ENCODE measurements at places on chromosomes 11 and 22.

- DNase-seq, result no peak
Measured at GRCh38 chr11:34446386-34446785, 7.7 kb downstream of the CAT start.

- DNase-seq, result no peak
Measured at GRCh38 chr22:35886309-35886708, 142.3 kb downstream of the RBFOX2 start.

GRCh38 chr11:122105044-122105758 is 10.8 kb downstream of the BLID start:
- peak; percentile 32 for DNase-seq

DNA sequence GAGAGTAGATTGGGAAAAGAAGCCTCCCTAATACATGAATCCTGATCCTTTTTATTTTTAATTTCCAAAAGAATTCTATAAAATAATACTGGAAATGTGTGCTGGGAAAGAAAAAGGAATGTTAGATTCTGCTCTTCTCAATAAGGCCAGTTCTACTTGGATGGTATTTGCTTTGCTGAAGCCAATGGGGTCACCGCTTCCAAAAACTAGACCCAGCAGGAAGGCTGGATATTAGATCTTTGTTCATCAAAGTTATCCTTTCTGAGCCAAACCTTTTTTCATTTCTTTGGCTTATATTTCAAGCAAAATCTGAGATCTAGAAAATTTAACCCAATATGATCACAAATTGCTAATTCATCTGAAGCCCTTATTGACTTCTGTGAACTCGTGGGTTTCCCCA is 41.4 kb downstream of the SCUBE2 start:
- no peak for DNase-seq

DNA sequence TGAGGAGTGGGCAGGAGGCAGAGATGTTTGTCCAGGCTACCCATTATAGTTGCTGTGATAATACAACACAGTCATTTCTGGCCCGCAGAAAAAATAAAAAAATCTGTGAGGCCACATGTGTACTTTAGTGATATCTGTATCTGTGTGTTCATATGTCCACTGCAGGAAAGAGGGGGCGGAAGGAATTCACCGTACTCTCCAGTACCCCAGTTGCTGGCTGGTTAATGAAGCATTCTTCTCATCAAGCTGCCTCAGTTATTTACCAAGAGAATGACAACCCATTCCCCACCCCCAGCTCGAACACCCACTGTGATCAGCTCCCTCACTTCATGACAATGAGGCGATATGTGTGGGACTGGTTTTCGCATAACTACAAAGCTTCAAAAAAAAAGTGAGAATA is 309.3 kb downstream of the SOX6 start:
- no peak for DNase-seq

- DNase-seq, result no peak
Measured at GRCh38 chr11:120203626-120204025, 7.2 kb upstream of the OAF start.

DNA sequence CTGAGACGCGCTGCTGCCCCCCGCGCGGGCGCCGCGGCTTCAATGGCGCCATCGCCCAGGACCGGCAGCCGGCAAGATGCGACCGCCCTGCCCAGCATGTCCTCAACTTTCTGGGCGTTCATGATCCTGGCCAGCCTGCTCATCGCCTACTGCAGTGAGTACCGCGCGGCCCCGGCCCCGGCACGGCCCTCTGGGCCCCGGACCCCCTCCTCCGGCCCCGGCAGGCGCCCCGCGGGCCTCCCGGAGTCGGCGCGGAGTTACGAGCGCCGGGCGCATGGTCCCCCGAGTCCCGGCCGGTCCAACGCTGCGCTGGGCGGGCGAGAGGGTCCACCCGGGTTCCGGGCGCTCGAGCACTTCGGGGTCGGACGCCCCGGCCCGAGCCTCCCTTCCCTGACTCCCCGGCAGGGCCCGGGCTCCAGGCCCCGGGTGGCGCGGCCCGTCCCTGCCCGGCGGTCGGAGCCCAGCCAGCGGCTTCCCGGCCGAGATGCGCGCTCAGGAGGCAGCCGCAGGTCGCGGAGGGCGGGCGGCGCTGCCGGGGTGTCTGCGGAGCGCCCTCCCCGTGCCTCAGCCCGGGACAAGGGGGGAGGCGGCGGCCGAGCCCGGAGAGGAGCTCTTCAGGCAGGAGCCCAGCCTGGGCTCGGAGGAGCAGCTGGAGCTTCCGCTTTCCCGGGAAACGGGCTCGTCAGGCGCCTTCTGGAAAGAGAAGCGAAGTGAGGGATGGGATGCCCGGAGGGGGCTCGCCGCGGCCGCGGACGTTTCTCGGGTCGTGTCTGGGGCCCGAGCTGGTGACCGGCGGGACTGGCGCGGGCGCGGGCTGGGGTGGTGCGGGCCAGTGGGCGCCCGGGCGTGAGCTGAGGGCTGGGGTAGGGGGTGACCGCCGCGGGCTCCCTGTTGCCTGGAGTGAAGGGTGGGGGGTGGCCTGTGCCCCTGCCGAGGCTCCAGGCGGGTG is 1337.8 kb downstream of the BRD1 start:
- DNase-seq, result no peak

- no peak for DNase-seq
Measured at GRCh38 chr11:79087238-79087960, 353.4 kb downstream of the TENM4 start.

- DNase-seq, result no peak
Measured at GRCh38 chr22:40250608-40251007, 72.9 kb downstream of the TNRC6B start.

- no peak for DNase-seq
Measured at GRCh38 chr11:76380159-76380976, 564 bp downstream of the THAP12 start.

DNA sequence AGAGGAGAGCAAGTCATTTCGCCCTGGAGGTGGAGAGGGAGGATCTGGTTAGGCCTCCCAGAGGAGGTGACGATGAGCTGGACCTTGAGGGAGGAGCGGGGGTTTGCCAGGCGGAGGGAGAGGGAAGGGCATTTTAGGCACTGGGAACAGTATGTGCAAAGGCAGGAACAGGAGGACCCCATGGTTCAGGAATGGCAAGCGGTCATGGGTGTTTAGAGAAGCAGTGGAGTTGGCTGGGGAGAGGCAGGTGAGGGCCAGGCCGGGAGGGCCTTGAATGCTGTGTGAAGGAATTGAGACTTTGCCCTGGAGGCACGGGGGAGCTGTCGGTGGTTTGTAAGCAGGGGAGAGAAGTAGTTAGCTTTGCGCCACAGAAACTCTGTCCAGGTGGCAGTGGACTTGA is 10.3 kb downstream of the PRDM11 start:
- no peak for DNase-seq

DNA sequence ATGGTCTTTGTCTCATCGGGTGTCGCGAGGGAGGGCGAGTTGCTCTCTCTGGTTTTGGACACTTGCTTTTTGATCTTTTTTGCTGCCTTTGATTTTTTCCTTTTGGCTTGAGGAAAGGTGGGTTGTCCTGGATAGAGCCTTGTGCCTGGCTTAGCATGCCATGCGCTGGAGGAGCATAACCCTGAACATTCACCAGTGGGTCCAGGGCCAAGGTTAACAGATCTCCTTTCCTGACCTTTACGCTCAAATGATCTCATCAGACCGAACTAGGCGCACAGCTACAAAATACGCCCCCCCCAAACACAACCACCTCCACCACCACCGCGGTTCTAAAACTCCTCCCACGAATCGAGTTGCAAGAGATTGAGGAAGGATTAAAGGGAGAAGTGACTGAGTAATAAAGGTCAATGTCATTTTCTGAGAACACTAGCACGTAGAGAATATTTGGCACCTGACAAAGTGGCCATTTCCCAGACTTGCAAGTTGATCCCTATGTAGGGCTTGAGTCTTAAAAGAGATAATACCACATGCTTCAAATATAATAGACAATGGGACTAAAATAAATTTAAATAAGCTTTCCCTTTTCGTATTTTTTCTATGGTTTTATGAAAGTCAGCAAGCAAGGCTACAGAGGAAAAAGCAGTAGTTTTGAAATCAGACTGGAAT is 48.7 kb upstream of the CADM1 start:
- no peak for DNase-seq

GRCh38 chr11:2750682-2751522 is 51.1 kb upstream of the KCNQ1OT1 start:
- no peak for DNase-seq

- peak; percentile 90 for DNase-seq
Measured at GRCh38 chr11:65903068-65903481, 2.9 kb upstream of the FOSL1 start.

DNA sequence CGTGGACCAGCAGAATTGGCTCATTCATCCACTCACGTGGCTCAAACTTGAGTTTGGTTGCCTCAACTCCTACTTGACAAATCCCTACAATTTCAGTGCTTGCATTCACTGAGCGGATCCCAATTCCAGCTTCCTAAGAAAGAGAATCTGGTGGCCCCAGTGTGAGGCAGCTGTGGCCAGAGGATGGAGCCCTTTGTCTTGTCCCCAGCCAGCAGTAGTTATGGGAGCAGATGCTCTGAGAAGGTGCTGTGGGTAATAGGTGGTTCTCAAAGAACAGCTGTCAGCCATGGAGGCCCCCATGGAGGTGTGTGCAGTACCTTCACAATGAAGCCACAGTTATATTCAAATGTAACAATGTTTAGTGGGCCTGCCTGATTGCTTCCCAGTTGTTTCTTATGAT is 39.3 kb downstream of the KREMEN1 start:
- DNase-seq, result no peak

GRCh38 chr11:36777311-36777710 is 179.3 kb upstream of the RAG2 start:
- no peak for DNase-seq

Measured in HCT116 (cell line).